Activated CD4-positive, alpha-beta T cell treated with anti-CD3 and anti-CD28 coated beads, Interleukin-2, amount 50 U/mL, for 4 hours (primary cell): ENCODE measurements at places on chromosomes 2 and 18.

GRCh38 chr2:234472155-234472554 is 24.7 kb downstream of the ARL4C start:
- no peak for DNase-seq

DNA sequence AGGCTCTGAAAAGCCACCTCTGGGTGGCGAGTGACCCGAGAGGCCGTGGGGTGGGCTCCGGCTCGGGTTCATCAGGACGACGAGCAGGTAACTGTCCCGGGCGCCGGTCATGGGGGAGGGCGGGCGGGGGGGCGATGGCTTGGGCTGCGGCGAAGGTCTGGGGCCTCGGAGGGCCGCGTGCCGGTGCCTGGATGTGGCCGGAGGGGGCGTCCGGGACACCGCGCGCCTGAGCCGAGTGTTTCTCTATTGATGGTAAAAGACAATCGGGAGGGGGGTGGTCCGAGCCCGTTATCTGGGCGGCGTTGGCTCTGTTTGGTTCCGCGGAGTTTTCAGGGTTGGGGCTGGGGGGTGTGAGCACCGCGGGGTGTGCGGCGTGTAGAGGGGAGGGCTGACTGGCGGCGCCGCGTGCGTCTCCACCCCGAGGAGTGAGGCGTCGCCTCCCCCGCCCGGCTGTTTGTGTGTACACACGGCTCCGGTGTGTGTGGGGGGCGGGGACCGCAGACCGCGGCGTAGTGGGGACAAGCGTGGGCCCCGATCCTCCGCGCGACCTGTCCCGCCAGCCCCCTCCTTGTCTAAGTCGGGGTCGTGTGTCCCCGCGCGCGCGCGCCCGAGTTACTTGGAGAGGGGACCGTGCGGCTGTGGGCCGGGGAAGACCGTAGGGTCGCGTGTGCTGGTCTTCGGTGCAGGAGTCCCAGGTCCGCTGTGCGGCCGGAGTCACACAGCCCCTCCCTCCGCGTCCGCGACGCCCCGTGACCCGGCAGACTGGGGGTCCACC is 1.6 kb downstream of the CTIF start:
- DNase-seq: peak; percentile 59

GRCh38 chr2:108588070-108588668 is 53.9 kb downstream of the LIMS1 start:
- DNase-seq: no peak

DNA sequence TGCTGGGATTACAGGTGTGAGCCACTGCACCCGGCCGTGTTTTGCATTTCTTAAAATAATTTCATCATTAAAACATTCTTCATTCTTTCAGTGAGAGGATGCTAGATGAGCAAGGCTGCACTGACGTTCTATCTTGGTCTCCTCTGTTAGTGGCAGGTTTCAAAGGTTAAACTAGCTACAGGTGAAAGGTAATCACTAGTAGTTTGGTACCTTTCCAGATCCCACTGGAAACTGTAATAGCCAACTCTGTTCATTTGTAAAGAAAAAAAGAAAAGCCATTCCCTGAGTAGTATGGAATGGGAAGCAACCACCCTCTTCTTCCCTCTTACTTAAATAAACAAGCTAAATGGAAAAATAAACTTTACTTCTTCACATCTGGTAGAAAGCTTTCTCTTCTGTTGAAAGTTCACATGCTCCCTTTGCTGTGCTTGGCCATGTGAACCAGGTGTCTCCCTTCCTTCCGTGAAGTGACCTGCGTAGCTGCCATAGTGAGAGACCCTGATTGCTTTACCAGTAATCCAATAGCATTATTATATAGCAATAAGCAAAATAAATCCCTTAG is 94.0 kb downstream of the GREB1L start:
- DNase-seq: no peak

DNA sequence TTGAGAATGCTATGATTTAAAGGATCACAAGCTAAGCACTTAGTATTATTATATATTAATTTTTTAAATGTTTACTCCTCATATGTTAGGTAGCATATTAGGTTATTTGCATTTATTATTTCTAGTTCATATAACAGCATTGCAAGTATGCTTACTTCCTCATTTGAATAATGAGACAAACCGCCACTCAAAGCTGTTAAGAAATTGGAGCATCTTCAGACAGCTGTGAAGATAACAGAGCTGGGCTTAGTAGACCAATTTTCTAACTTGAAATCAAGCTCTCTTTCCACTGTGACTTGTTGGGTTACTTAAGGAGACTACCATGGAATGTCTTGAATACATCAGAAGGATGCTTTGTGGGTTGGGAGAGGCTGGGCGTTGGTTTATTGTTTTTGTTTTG is 139.3 kb downstream of the ASXL3 start:
- DNase-seq: no peak

- DNase-seq: no peak
Observed at GRCh38 chr2:142398212-142398611, 267.4 kb upstream of the LRP1B start.

DNA sequence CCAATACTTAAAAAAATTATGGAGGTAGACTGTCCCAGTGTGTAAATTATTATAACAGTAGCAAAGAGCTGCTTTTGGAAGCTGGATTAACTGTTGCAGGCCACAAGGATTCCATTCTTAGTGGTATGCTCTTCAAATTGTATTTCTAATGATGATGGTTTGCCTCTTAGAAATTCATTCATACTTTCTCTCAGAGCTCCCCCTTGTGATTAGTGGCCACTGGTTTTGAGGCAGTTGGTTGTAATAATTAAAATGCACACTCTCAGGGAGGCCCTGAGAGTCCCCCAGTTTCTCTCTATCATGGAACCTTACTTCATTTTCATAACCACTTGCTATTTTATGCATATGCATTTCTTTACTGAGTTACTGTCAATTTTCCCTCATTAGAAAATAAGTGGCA is 122.5 kb downstream of the PLA2R1 start:
- DNase-seq: no peak

DNA sequence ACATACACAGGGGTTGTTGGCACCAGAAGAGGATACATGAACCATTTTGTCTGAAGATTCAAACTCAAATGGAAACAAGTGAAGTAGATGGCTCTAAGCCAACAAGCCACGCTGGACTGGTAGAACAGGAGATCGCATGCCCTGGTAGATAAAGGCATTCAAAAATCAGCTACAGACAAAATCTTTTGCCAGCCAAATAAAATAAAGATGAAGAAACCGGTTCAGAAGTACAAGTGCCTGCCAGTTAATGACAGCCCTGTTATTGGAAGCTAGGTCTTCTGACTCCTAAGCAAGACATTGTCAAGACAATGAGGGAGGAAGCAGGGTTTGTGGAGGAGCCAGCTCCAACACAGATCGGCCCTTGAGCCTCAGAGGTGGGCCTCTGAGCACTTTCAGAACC is 52.3 kb downstream of the EHD3 start:
- DNase-seq: no peak

GRCh38 chr2:207783514-207783913 is 13.8 kb upstream of the FZD5 start:
- no peak for DNase-seq
